Large intestine (tissue), 12 donors: ENCODE measurements at places on chromosomes 5 and 9. TPM values are rescaled to one million over a fixed set of nuclear protein-coding genes. Genes with fewer than 3 reads are reported as not detected.

GRCh38 chr9:26057050-26057449, 378.8 kb upstream of the TUSC1 start:
- H3K27ac ChIP-seq, result no peak overlapping the region
- no peaks in the 10 kb centered on the region for H3K4me1 ChIP-seq
- H3K4me3 ChIP-seq, result no peak overlapping the region
- no peak for DNase-seq
- no peaks in the 10 kb centered on the region for H3K27me3 ChIP-seq

- no peak overlapping the region for H3K27ac ChIP-seq
- H3K4me3 ChIP-seq, result no peak overlapping the region
Observed at GRCh38 chr5:170741801-170742200, 41.7 kb upstream of the GABRP start.

- H3K4me1 ChIP-seq, result no peaks in the 10 kb centered on the region
- H3K4me3 ChIP-seq, result no peak overlapping the region
- no peaks in the 10 kb centered on the region for H3K27me3 ChIP-seq
- DNase-seq, result no peak
- H3K27ac ChIP-seq, result no peak overlapping the region
- no peaks in the 10 kb centered on the region for H3K36me3 ChIP-seq
Observed at GRCh38 chr5:9622971-9623421, 7.2 kb downstream of the TAS2R1 start.

SPARC gene
- polyA plus RNA-seq, result 935 TPM

LCN15 gene
- polyA plus RNA-seq, result 14.0 TPM

DNA sequence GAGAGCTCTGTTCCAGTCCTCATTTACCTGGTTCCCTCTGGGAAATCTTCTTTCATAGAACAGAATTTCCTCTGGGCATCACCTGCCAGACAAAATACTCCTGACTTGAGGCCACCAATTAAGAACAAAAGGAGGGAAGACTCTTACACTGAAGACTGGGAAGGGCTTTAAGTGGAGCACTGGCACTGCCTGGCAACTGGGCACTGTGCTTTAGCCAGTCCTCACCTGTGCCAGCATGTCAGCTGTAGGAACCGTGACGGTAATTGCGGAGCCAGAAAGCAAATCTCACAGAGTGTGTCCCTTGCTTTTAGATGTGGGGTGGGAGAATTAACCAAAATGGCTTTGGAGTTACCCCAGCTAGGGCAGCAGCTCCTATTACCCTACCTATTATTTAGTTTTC, 40.6 kb downstream of the FAM219A start:
- no peaks in the 10 kb centered on the region for H3K36me3 ChIP-seq
- H3K27me3 ChIP-seq, result no peaks in the 10 kb centered on the region

TAF11L13 gene
- polyA plus RNA-seq, result not detected

PCDHA6 gene
- 0.85 TPM for polyA plus RNA-seq

NUTM2F gene
- not detected for polyA plus RNA-seq

GRCh38 chr5:6541256-6542013, 91.4 kb downstream of the NSUN2 start:
- H3K36me3 ChIP-seq, result no peaks in the 10 kb centered on the region
- peaks cover 2% of the 10 kb centered on the region for H3K27me3 ChIP-seq
- no peaks in the 10 kb centered on the region for H3K4me1 ChIP-seq
- peak overlapping the region; percentile 52 for H3K27ac ChIP-seq
- H3K4me3 ChIP-seq, result no peak overlapping the region
- DNase-seq, result no peak

SMC5 gene
- polyA plus RNA-seq, result 37.8 TPM
